ENCODE measurements at places on chromosomes 1 and 21.
A peak's percentile ranks its signal among the peaks of the same experiment; 100 is the strongest.

DNA sequence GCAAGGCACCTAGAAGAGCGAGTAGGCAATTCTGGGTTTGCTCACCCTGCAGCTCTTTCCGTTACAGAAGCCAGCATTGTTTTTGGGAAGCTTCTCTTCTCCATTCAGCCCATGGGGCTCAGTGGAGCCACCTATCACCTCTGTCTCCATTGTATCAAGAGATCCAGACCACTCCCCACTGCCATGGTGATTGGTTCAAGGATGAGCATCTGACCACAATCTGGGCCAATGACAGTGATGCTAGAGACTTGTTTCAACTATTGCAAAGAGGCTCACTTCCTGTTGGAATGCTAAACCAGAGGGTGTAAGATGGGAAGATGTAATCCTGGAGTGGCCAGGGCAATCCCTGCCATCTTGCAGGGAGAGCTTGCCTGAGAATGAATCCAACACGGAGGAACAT lies 6.6 kb downstream of the SPATA21 start:
- no peak for DNase-seq

- DNase-seq, result no peak
Observed at GRCh38 chr1:20400341-20401177, 85.5 kb downstream of the CAMK2N1 start.

- DNase-seq, result no peak
Observed at GRCh38 chr1:109628540-109629321, 9.1 kb downstream of the AMPD2 start.

DNA sequence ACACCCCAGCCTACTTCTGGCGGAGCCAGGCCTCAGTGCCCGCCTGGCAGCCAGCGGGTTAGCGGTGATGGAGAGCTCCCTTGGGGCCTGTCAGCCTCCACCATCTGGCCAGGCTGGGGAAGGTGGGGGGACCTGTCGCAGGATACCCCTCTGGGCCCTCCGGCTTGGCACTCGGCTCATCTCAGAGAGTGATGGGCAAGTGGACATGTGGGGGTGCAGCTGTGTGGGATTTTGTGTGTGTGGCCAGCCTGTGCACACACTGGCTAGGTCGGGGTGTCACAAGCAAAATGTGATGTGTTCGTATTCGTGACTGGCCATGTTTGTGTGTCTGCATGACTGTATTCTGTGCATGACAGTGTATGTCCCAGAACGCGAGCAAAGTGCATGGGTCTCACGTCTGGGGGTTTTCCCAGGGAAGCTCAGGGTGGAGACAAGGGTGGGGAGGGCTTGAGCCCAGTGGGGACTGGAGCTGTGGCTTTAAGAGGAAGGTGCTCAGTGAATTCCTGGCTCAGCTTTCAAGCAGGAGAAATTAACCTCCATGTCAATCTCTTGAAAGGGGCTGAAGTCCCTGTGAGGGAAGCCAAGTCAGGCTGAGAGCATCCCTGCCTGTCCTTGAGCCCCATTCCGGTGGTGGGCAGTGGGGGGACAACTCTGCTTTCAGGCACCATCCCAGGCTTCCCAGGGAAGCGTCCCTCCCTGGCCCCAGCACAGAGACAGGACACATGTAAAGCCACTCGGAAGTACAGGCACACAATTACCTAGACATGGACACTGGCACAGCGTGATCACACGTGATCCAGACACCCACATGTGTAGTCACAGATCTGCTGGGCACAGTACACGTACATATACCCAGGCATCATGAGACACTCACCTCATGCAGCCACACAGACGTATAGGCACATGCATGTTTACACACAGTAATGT lies 21.1 kb upstream of the ADGRB2 start:
- DNase-seq, result no peak

- no peak for DNase-seq
Observed at GRCh38 chr1:181392613-181393220, 90.6 kb upstream of the CACNA1E start.

DNA sequence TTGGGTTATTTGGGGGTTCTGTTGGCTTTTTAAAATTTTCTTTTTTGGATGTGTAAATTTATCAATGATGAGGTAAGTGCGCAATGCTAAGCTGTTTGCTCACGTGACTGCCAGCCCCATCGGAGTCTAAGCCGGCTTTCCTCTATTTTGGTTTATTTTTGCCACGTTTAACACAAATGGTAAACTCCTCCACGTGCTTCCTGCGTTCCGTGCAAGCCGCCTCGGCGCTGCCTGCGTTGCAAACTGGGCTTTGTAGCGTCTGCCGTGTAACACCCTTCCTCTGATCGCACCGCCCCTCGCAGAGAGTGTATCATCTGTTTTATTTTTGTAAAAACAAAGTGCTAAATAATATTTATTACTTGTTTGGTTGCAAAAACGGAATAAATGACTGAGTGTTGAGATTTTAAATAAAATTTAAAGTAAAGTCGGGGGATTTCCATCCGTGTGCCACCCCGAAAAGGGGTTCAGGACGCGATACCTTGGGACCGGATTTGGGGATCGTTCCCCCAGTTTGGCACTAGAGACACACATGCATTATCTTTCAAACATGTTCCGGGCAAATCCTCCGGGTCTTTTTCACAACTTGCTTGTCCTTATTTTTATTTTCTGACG lies 3.1 kb downstream of the OLIG2 start:
- peak; percentile 28 for DNase-seq

DNA sequence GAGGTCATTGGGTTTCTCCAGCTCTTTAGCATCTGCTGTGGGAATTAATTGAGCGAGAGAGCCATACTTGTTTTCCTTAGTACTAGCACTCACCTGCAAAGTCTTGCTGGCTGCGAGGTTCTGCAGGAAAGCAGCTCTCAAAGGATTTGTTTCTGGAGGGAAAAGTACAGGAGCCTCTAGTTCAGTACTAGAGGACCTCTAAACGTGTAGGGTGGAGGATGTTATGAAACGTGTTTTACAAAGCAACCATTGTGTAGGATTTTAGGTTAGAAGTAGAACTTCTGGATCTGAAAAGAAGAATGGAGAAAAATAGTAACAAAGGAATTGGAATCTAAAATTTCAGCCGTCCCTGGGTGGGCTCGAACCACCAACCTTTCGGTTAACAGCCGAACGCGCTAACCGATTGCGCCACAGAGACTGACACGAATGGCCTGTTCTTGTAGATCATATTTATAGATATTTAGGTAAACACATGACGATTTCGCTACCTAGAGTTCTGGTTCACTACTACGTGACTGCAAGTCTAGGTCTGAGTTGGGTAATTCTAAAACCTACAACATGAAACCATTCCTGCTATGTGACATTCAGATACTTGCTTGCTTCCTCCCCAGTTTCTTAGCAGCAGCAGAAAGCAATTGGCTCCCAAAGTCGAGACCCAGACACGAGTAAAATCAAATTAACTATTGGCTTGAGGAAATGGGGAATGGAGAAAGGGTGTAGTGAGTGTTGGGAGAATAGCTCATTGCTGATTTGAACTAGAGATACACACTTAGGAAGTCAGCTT lies 60.2 kb upstream of the CFAP126 start:
- peak; percentile 36 for DNase-seq

- no peak for DNase-seq
Observed at GRCh38 chr1:41975121-41975520, 56.4 kb upstream of the HIVEP3 start.

DNA sequence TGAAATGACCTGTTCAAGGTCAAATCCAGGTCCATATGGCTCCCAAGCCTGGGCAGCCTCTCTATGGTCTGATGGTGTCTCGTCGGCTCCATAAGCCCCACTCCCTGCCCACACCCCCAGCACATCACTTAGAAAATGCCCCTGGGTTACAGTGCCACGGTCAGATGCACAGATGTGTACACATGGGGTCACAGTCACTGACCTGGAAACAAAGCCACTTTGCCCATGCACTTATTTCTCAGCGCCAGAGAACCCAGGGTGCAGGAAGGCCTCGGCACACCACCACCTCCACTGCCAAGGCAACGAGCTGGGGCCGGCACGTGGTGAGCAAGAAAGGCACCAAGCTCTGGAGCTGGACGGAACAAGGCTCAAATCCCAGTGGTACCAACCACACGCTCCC lies 24.7 kb downstream of the IFFO2 start:
- DNase-seq, result no peak

- DNase-seq, result no peak
Observed at GRCh38 chr1:58900396-58900795, 116.5 kb upstream of the JUN start.

DNA sequence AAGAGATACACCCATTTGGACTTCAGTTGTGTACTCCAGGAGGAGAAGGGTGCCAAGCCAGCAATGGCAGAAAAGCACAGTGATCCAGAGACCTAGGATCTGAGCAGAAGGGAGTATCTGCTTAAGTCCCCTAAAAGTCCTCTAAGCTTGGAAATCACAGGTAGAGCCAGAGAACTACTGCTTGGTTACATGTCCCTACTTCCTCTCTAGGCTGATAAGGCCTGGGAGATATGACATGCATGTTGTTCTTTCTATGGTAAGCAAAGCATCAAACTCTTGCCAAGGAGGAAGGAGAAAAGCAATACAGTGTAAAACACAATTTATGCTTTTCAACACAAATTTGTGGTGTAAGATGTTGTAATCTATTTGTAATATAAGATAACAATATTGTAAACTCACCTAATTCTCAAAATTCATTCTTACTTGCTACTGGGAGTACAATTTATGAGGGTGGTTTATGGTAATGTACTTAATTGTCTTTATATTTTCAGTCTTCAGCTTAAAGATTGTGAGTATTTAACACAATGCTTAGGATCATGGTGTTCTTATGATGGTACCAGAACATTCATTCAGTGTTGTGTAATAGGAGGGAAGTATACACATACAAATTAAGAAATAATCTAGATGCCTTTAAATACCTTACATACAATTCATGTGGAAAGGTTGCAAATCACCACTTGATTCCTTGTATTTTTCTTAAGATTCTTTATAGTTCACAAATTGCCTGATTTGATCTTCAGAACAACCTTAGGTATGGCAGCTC lies 49.1 kb upstream of the GNG12 start:
- DNase-seq, result no peak

- no peak for DNase-seq
Observed at GRCh38 chr1:86758570-86758969, 54.2 kb downstream of the SH3GLB1 start.

DNA sequence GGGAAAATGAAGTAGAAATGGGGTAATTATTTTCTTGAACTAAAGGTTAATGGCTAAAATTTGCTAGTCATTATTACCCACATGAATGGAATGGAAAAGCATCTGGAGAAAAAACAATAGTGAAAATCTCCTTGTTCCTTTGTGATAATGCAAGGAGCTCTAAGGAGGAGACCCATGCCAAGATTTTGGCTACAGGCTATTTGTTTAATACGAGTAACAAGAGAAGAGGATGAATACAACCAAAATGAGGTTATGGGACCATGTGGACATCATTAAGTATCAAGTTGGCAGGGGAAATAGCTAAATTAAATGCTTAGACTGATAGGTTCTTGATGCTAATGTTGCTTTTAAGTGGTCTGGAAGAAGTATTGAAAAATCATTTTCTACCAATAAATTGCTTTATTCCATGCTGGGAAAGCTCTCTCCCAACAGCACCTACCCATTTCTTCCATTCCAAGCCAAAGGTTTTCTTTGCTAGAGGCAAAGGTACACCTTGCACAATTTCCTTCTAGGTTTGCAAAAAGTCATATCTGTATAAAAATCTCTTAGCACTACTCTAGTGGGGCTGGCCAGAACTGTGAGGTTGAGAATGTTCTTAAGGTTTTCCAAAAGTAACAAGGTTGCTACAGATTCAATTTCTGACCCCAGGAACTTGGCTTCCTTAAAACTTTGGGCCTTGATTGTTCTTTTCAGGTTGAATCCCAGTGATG lies 100.2 kb downstream of the SMYD2 start:
- DNase-seq, result no peak

- no peak for DNase-seq
Observed at GRCh38 chr1:203666609-203667008, 40.0 kb downstream of the ATP2B4 start.

DNA sequence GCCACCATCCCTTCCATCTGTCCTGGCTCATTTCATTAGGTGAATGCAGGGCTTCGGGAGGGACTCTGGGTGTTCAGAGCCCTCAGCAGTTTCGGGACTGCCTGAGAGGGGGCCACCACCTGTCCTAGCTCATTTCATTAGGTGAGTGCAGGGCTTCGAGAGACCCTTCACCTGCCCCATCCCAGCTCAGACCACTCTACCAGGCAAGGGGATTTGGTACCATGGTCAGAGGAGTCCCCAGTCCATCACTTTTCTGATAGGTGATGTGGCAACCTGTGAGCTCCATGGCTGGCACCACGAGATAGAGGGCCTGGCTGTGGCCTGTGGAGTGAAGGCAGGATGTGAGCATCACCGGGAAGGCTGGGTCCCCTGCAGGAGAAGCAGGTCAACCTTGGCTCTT lies 32.9 kb upstream of the KDM4A start:
- DNase-seq, result no peak

DNA sequence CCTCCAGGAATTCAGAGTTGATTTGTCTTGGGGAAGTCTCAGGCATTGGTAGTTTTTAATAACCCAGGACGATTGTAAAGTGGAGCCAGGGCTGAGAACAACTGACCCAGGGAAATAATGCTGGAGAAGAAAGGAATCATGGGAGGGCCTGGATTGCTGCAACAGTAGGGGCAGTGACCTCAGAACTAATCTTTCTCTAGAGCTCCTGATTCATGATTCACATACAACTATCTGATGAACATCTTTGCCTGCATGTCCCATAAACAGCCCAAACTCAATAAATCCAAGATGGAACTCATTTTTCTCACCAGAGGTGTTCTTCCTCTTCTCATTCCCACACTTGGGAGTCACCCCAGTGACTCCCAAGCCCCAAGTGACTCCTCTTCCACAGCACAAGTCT lies 8.1 kb upstream of the G0S2 start:
- no peak for DNase-seq

DNA sequence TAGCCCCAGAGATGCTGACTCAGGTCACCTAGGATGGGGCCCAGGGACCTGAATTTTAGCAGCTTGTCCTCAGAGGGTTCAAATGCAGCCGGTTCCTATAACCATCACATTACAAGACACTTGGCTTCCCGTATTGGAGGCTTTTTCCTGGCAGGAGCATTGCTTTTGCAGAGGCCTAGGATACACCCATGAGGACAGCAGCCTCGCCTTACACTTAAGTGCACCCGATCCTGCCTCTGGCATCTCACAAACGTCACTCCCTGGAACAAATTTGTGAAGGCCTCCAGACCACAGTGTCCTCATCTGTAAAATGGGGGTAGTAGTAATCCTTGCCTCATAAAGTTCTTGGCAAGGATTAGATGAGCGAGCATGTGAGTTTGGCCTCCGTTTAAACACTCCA lies 130.0 kb downstream of the KAZN start:
- no peak for DNase-seq

GRCh38 chr1:228391411-228392020 lies 15.1 kb downstream of the TRIM11 start:
- no peak for DNase-seq

- DNase-seq, result no peak
Observed at GRCh38 chr1:72915581-72915980, 633.2 kb upstream of the NEGR1 start.

DNA sequence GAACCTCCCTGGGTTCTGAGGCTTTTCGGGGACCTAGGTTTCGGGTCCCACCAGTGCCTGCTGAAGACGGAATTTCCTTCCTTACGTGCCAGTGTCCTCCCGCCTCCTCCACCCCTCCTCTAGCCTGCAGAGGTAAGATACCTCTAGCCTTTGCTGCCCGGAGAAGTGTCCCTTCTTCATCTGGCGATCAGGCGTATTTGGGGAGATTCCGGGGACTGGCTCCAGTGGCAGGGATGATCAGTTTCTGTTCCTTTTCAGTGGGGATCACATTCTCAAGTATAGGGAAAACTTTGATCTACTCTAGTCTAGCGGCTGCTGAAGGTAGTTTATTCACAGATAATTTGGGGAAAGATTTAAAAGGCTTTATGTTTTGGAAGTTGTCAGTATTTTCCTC lies 674 bp downstream of the CEP350 start:
- DNase-seq, result no peak

GRCh38 chr1:33241866-33242265 lies 14.4 kb upstream of the ZNF362 start:
- DNase-seq, result no peak

- DNase-seq, result no peak
Observed at GRCh38 chr1:117058810-117059209, 1.3 kb upstream of the TTF2 start.

Data from CD4-positive, alpha-beta T cell treated with Interferon alpha-2 for 1 hour (primary cell).